ENCODE measurements at places on chromosomes 2 and 18.

- DNase-seq: no peak
These were observed 24.5 kb upstream of the STAM2 start for GRCh38 chr2:152200101-152200500.

- no peak for DNase-seq
These were observed 39.8 kb upstream of the DNMT3A start for GRCh38 chr2:25381502-25381901.

DNA sequence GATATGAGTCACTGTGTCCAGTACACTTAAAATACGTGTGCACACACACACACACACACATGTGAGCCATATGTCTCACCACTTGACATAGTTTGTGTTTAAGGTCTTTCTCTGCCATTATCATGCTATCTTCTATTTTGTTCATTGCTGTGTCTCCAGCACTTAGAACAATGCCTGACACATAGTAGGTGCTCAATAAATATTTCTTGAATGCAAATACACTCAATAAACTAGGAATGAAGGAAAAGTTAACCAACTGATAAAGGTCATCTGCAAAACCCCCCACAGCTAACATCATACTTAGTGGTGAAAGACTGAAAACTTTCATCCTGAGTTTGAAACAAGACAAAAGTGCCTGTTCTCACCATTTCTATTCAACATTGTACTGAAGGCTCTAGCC, 4.4 kb downstream of the MOCOS start:
- no peak for DNase-seq

GRCh38 chr18:48035556-48035860, 105.0 kb upstream of the SMAD2 start:
- no peak for DNase-seq

- no peak for DNase-seq
These were observed 5.3 kb downstream of the SPC25 start for GRCh38 chr2:168884975-168885374.

- DNase-seq: no peak
These were observed 4.5 kb upstream of the ITPRID2 start for GRCh38 chr2:181887045-181887444.

GRCh38 chr18:44080054-44080453, 600.6 kb upstream of the SETBP1 start:
- no peak for DNase-seq

GRCh38 chr2:97935719-97936161, 60.0 kb downstream of the TMEM131 start:
- DNase-seq: no peak

- DNase-seq: no peak
These were observed 74.7 kb downstream of the PSMG2 start for GRCh38 chr18:12777500-12777944.

DNA sequence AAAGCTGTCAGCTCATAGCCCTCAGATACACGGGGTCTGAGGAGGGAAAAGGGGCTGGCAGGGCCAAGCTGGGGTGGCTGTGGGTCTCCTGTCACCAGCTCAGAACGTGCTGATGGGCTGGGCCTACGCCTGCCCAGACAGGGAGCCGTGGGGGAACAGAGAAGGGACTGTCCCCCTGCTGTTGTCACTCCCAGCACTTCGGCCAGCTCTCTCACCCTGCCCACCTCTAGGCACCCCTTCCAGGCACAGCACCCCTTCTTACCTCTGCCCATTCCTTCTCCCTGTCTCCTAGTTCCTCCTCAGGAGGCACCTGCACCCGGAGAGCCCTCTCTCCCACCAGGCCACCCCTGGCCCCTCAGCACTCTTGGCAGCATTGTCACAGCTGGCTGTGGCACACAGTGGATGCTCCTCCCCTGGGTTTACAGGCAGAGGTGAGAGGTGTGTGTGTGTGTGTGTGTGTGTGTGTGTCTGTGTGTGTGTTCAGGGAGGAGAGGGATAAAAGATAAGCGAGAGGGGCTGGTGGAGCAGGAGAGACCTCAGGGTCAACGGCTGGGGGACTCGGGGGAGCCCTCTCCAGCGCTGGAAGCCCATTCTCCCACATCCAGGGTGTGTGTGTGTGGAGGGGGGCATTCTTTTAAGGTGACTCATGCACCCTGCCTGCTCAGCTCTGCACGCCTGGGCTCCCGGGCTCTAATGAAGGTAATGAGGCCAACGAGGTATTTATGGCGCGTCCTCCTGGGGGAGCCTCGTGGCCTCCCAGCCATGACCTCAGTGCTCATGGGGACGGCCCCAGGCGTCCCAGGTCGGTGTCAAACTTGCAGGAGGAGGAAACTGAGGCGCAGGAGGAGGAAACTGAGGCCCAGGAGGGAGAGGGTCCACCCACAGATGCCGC, 66.1 kb upstream of the SMAD7 start:
- peak; percentile 22 for DNase-seq
